ENCODE measurements at places on chromosomes 4 and X.

DNA sequence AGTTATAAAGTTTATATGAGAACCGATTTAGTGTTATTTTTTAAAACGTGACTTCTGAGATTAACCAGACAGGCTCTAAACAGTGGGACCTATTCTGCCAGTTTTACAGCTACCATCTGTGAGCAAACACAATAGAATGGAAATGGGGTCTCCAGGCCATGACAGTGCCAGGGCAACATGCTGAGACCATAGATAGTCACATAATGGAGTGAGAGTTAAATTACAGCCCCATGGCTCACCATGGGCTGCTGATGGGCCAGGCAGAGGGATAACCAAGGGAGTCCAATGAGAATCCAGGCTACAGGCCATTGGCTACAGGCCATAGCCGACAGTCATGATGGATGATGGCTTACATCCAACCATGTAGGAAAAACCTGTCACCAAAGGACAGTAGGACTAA lies 183.5 kb upstream of the NDP start:
- no peak for DNase-seq

GRCh38 chr4:66501997-66502396 lies 831.7 kb upstream of the EPHA5 start:
- no peak for DNase-seq

GRCh38 chr4:7742807-7743280 lies 196.8 kb downstream of the AFAP1 start:
- DNase-seq = no peak

- DNase-seq = no peak
These were observed 92.0 kb upstream of the ADGRG2 start for GRCh38 chrX:19214311-19214710.

DNA sequence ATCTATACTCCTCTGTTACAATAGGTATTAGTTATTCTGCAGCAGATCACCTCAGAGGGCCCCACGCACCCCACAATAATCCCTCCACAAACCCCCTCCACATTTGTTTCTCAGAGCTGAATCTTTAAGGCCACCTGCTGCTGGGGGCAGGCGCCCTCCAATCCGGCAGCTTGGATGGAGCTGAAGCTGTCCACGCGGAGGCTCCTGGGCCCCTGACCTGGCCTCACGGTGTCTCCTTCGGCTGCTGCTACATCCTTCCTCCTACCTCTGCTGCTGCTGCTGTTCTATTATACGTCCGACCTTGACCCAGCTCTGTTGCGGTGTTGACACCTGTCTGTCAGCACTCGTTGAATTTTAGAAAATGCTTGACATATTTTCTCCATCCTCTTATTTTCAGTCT lies 430.2 kb upstream of the ZFP42 start:
- no peak for DNase-seq

GRCh38 chr4:73053076-73053475 lies 16.4 kb downstream of the COX18 start:
- DNase-seq = no peak

DNA sequence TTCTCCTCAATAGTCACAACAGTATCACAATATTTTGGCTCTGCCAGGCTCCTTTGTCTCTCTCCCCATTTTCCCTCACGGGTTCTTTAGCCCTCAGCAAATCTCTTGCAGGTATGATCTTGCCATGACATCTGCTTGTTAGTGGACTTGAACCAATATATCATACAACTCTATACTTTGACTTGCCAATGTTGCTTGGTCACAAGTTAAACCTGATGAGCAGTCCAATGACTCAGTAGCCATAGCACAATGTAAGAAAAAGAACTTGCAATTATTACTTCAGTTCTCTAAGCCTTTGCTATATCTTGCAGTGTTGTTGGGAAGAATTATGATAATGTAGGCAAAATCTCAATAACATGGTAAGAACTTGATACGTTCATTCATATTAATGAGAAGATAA lies 174.6 kb upstream of the NRK start:
- no peak for DNase-seq

GRCh38 chr4:6681191-6681590 lies 12.5 kb upstream of the S100P start:
- no peak for DNase-seq

DNA sequence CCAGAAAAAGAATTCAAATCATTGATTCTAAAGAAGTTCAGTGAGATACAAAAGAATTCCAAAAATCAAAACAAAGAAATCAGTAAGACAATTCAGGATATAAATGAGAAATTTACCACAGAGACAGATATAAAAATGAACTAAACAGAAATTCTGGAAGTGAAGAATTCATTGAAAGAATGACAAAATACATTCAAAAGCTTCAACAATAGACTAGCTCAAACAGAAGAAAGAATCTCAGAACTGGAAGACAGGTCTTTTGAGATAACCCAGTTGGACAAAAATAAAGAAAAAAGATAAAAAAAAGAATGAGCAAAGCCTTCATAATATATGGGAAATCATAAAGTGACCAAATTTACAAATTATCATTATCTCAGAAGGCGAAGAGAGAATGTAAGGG lies 41.7 kb downstream of the CD99L2 start:
- no peak for DNase-seq

- DNase-seq = peak; percentile 24
These were observed 88.8 kb upstream of the ESX1 start for GRCh38 chrX:104343428-104344129.

DNA sequence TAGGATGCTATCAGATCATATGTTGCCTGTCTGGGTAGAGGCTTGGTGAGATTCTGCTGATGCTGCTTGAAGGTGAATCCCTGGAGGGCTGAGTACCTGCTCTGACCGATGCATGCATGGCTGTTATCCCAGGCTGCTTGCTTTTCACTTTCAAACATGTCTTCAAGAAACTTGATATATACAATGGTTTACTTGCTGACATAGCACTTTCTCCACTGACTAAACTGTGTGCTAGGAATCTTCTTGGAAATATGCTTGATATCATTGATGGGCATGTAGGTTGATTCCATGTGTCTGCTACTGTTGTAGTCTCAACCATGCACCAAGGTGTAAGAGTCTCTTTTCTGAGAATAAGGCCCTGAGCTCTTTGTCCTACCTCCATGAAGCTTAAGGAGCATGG lies 79.6 kb upstream of the WDR1 start:
- DNase-seq = no peak

Measured in RWPE1 (cell line).